ENCODE measurements at places on chromosomes 2 and 18.

GRCh38 chr2:216918088-216918680, 58.3 kb upstream of the TNP1 start:
- no peak for DNase-seq

- DNase-seq: no peak
Measured at GRCh38 chr2:195500879-195501278, 156.1 kb upstream of the SLC39A10 start.

DNA sequence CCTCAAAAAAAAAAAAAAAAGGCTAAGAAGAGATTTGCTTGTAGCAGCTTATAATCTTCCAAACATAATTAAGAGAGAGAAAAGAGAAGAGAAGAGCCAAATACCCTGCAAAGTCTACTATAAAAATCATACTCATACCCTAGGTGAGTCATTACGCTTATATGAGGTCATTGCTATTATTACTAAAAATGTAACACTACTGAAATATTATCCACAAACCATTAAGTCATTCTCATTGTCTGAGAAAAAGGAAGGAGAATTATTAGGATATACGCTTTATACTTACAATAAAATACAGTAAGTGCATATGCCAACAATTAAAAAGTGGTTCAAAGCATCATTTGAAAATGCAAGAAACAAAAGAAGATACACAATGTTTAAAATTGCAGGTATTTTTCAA, 66.5 kb downstream of the COLEC12 start:
- DNase-seq: no peak

GRCh38 chr2:7094231-7094741, 177.1 kb downstream of the RNF144A start:
- no peak for DNase-seq

GRCh38 chr2:16525265-16525887, 140.3 kb downstream of the CYRIA start:
- no peak for DNase-seq

- DNase-seq: no peak
Measured at GRCh38 chr2:3105814-3106569, 271.6 kb downstream of the EIPR1 start.

GRCh38 chr18:79393635-79394533, 1.8 kb upstream of the NFATC1 start:
- DNase-seq: peak; percentile 46

DNA sequence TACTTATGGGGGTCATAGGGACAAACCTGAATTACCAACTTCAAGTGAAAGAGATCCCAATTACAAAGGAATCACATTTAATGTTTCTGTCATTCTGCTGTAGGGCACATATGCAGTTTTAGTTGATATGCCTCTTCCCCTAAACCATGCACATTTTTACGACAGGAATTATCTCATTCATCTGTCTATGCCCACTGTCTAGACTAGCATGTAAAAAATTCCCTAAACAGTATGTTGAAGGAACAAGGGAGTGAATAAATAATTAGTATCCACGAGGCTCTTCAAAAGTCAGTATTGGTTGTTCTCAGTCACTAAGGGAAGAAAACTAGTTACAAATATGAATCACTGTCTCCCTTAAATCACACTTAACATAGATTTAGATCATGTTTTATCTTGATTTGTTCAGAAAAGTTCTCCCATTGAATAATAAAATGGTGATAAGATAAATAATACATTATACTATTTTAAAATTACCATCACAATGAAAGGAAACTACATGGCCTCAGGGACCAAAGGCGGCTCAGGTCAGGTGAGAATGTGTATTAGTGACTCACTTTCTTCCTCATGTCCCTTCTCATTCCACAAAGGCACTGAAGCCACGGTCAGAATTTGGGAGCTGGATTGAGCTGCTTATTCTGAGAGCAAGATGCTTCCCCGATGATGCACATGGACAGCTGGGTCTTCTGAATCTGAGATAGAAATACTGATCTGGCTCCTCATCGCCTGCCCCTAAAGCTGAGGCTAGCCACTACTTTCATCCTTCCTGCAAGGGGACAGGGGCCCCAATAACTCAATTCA, 29.1 kb downstream of the DYM start:
- DNase-seq: no peak

DNA sequence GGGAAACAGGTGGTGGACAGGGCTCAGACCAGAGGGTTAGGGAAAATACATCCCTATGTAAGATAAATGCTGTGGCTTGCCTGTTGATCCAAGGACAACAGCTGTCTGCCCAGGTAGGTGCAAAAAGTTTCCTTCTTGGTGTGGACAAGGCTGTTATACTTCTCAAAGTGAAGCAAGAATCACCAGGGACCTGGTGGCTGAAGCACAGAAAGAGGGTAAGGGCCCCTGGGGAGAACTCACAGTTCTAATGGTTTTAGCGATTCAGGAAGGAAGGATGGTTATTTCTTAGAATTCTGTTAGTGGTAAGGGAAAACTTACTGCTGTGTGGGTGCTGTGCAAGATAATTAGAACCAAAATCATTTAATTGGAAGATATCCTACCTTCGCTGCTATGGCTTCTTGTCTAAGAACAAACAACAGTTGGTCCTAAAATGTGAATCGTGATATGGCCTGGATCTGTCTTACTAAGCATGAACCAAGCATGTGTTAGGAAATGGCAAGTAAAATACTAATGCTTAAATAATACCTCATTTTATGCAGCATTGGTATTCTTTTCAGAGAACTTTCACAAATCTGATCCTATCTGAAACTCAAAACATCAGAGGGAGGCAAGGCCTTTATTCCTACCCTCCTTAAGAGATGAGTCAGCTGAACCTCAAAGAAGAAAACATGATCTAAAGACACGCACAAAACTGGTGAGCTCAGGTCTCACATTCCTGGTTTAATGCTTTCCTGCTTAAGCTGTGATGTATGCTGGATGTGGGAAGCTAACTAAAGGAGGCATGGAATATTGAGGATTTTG, 159.2 kb upstream of the THUMPD2 start:
- no peak for DNase-seq

GRCh38 chr2:211306929-211307328, 750.5 kb downstream of the CPS1 start:
- no peak for DNase-seq

GRCh38 chr2:10067881-10068280, 12.3 kb downstream of the CYS1 start:
- DNase-seq: no peak

DNA sequence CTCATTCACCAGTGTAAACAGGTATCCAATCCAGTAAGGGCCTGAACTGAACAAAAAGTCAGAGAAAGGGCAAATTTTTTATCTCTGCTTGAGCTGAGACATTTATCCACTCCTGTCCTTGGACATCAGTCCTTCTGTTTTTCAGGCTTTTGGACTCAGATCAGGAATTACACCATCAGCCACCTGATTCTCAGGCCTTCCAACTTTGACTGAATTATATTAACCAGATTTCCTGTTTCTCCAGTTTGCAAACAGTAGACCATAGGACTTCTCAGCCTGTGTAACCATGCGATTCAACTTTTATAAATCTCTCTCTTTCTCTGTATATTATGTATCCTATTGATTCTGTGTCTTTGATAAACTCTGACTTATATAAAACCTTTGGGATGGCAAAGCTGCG, 289.3 kb upstream of the CDH2 start:
- no peak for DNase-seq

GRCh38 chr2:55108456-55109160, 58.4 kb upstream of the RTN4 start:
- DNase-seq: no peak

GRCh38 chr2:61575447-61575859, 37.3 kb upstream of the XPO1 start:
- no peak for DNase-seq

DNA sequence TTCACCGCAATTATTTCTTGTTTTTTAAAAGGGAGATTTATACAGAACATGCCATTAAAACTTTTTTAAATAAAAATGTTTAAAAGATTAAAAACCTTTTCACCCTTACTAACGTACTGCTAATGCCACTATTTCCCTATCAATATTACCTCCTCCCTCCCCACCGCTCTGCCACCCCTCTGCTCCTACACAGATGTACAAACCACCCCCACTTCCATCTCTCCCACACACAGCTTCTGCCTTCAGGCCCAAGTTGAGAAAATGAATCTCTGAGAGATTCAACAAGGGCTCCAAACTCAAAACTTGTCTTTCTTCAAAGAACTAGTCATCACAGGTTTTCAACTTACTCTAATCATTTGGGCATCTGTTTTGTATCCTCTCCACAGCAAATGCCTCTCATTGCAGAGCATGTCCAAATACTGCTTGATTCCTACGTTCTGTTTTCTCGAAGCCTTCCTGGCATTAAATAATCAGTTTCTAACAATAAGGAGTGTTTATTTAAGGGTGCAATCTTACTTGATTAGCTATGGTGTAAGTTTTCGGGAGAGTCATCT, 32.1 kb downstream of the FARSB start:
- no peak for DNase-seq

GRCh38 chr2:239730897-239731296, 294.2 kb downstream of the NDUFA10 start:
- no peak for DNase-seq

DNA sequence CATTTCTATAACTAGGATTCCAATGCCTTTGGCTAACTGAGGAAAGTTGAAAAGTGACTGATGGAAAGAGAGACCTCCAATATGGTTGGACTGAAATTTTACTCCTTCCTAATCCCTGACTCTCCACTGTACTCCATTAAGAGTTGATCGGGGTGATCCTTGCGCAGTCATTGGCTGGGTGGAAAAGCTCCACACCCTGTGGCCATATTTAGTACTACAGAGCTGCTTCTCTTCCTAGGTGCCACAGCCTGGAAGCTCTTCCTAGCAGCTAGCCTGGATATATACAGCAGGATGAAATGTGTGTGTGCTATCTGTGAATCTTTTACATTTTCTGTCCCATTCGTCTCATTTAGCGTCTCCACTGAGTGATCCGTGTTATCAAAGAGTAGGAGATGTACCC, 71.2 kb downstream of the MEP1B start:
- no peak for DNase-seq

GRCh38 chr2:183950673-183951072, 647.7 kb upstream of the ZNF804A start:
- DNase-seq: no peak

DNA sequence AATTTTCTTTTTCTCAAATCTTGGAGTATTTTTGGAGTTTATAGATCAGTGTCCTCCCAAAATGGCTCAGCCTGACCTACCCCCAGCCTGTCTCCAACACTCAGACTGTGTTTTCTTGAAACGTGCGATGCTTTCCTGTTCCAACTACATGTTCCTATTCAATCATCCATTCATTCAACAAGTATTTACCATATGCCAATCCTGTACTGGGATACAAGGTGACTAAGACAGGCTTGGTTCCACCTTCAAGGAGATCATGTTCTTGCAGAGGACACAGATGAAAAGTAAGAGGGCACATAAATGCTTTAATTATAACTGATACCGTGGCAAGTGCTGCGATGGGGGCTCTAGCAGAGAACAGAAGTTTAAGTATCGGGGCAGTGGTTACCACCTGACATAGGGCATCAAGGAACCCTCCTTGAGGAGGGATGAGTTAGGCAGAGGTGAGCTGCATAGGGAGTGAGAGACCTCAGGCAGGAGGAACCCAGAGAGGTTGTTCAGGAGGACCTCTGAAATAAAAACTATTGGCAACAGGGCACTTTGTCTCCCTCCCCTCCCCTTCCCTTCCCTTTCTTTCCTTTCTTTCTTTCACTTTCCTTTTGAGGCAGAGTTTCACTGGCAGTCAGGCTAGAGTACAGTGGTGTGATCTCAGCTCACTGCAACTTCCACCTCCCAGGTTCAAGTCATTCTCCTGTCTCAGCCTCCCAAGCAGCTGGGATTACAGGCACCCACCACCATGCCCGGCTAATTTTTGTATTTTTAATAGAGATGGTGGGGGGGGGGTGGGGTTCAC, 469.0 kb downstream of the EPHA4 start:
- DNase-seq: no peak

DNA sequence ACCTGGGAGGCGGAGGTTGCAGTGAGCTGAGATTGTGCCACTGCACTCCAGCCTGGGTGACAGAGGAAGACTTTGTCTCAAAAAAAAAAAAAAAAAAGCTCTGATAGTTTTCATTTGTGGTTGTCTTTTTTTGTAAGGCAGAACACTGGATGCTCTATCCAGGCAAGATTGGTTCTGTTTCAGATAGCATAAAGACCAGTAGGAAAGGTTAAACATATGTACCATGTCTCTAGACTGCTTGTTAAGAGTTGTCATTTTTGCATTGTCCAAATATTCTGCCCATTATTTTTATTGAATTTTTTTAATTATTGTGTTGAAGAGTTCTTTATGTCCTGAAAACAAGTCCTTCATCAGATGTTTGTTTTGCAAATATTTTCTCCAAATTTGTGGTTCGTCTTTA, 60.0 kb downstream of the NCOA1 start:
- DNase-seq: no peak

GRCh38 chr2:29174937-29175336, 59.7 kb downstream of the CLIP4 start:
- DNase-seq: no peak

- DNase-seq: no peak
Measured at GRCh38 chr2:30948857-30949256, 141.6 kb upstream of the CAPN13 start.

- DNase-seq: no peak
Measured at GRCh38 chr2:120647487-120647886, 88.2 kb upstream of the GLI2 start.

DNA sequence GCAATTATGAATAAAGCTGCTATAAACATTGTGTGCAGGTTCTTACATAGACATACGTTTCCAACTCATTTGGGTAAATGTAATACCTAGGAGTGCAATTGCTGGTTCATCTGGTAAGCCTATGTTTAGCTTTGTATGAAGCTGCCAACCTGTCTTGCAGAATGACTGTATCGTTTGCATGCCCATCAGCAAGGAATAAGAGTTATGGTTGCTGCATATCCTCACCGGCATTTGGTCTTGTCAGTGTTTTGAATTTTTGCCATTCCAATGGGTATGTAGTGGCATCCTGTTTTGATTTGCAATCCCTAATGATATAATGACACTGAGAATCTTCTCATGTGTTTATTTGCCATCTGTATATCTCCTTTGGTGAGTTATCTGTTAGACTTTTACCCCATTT, 20.7 kb downstream of the CCDC150 start:
- DNase-seq: no peak

DNA sequence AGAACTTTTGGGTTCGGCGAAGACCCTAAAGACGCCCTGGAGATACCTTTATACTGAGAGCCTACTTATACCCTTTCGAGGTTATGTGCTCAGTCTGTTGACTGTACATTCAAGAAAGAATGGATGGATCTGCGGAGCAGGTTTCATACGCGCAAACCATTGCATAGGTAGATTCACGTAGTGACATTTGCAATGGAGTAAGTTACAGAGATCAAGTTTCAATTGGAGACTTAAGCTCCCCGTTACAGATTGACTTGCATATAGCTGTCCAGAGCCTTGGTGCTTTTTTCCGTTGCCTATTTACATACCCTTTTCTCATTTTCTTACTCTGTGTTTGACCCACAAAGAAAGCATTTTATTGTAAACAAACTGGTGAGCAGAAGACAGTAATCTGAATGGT, 923 bp downstream of the PSMD1 start:
- DNase-seq: no peak

All from activated CD4-positive, alpha-beta T cell treated with anti-CD3 and anti-CD28 coated beads, Interleukin-2, amount 50 U/mL, for 1 hour (primary cell).